ENCODE measurements at places on chromosomes 4 and X.
A peak's percentile ranks its signal among the peaks of the same experiment; 100 is the strongest.

DNA sequence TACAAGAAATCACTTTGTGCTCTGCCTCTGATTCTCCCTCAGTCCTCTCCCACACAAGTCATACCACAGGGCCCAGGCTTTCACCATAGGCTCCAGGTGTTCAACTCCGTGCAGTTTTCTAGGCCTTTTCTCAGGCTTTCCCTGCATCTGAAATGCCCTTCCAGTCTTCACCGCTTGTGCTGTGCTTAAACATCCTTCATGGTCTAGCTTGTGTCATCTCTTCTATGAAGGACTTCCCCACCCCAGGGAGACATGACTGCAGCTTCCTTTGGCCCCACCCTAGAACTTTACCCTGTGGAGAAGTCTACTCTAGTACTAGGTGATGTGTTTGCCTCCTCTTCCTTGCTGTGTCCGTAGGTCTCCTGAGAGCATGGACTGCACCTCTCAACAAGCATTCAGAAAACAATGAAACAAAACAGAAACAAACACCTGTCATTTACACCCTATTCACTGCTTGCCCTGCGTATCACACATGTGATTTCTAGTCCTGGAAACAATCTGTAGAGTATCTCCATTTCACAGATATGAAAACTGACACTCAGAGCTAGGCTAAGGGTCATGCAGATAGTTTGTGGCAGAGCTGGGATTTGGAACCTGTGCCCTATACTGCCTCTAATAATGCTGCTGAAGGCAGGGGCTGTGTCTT is 22.7 kb upstream of the LEF1 start:
- DNase-seq, result no peak

GRCh38 chr4:139988863-139989765 is 164.9 kb downstream of the MAML3 start:
- no peak for DNase-seq

GRCh38 chr4:118224243-118224829 is 128.5 kb downstream of the PRSS12 start:
- no peak for DNase-seq

- DNase-seq, result no peak
Observed at GRCh38 chr4:118180776-118181175, 146.5 kb downstream of the NDST3 start.

- no peak for DNase-seq
Observed at GRCh38 chr4:55297346-55297745, 48.7 kb upstream of the SRD5A3 start.

DNA sequence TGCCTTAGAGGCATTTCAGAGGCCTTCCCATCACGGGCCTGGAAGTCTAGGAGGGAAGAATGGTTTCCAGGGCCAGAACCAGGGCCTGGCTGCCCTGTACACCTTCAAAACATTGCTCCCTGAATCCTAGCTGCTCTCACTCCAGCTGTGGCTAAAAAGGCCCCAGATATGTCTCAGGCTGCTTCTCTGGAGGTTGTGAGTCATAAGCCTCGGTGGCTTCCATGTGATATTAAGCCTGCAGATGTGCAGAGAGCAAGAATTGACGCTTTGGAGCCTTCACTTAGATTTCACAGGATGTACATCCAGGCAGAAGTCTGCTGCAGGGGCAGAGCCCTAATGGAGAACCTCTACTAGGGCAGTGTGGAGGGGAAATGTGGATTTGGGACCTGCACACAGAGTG is 502.5 kb downstream of the GRXCR1 start:
- no peak for DNase-seq

- no peak for DNase-seq
Observed at GRCh38 chr4:117784266-117784665, 250.0 kb upstream of the NDST3 start.

- no peak for DNase-seq
Observed at GRCh38 chr4:171279131-171279530, 534.1 kb upstream of the GALNTL6 start.

- DNase-seq, result no peak
Observed at GRCh38 chrX:105758754-105759153, 63.6 kb upstream of the NRK start.

DNA sequence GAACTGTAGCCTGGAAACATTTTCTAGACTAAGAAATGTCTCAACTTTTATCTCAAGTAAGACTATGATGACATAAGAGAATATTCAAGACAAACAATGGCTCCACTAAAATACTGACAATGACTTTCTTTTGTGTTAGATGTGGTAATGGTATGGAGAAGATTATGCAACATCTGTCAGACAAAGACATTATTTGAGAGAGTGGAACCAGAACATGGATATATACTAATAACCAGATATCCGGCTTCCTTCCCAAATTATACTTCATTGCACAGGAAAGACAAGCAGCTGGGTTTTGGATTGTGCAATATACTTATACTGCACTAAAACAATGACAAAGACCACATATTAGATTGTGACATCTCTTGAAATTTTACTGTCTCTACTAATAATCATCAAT is 290.8 kb upstream of the GIMD1 start:
- DNase-seq, result no peak

DNA sequence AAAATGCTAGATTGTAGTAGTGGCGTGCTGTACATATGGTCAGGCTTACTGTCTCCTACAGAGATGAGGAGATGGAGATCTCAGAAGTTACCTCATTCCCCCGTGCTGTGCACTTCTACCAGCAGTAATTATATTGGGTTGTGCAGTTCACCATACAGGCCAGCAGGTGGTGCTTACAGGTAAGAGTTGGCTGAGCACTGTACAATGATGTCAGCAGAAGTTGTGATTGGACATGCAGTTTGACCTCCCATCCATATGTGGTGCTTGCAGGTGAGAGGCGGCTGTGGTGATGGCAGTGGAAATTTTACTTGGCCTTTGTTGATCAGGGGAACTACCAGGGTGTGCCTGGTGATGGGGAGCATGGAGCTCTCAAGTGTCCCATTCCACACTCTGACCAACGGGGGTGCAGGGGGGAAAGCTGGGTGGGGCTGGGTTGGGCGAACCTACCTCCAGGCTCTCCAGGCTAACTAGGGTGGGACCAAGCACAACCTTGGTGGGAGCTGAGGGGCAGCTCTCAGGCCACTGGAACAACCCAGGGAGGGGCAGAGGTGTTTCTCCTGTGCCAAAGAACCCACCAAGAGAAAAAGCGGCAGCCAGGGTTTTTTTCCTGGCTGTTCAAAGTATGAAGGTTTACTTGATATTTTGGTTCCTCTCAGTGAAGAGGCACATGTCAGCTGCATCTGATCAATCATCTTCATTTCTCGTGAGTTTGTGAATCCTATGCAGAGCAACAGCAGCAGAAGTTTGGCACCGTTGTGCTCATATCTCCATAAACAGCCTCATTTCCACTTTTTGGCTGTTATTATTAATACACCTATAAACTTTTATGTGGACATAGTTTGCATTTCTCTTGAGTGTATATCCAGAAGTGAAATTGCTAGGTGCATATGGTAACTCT is 73.8 kb upstream of the FREM3 start:
- DNase-seq, result peak; percentile 54

DNA sequence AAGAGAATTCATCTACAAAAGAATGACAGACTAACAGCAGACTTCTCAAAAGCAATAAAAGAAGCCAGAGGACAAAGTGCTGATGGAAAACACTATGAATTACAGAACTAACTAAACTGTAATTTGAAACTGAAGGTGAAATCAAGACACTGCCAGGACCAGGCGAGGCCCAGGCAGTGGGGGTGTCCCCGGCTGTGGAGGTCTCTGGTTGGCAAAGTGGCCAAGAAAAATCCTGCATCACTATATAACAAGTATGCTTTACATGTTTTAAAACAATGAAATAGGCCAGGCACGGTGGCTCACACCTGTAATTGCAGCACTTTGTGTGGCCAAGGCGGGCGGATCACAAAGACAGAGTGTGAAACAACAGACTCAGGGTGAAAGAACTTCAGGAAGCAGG is 32.9 kb downstream of the CHM start:
- DNase-seq, result no peak

GRCh38 chr4:154961263-154961662 is 180.2 kb downstream of the RBM46 start:
- DNase-seq, result no peak

- no peak for DNase-seq
Observed at GRCh38 chr4:13509442-13509841, 25.3 kb upstream of the RAB28 start.

Data from memory B cell (primary cell).